ENCODE measurements at places on chromosomes 1 and 21.

DNA sequence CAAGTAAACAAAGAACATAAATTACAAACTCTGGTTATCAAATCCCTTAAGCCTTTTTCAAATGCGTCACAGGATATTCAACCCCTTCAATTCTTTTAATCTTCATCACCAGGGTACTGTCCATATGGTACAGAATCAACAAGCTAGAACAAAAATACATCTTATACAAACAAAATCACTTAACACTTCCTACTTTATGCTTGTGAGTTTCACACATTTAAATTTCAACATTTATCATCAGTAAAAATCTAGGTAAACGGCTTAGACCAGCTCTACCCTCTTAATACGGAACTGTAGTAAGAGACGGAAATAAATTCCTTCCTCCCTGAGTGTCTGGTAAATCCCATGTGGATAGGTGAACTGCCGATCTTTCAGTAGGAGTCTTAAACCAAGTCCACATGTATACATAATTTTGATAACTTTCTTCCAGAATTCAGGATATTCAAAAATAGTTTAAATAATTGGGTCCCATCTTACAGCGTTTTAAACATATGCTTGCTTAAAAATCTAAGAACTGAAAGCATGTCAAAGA, 1.0 kb downstream of the CCDC181 start:
- peak; percentile 72 for DNase-seq

DNA sequence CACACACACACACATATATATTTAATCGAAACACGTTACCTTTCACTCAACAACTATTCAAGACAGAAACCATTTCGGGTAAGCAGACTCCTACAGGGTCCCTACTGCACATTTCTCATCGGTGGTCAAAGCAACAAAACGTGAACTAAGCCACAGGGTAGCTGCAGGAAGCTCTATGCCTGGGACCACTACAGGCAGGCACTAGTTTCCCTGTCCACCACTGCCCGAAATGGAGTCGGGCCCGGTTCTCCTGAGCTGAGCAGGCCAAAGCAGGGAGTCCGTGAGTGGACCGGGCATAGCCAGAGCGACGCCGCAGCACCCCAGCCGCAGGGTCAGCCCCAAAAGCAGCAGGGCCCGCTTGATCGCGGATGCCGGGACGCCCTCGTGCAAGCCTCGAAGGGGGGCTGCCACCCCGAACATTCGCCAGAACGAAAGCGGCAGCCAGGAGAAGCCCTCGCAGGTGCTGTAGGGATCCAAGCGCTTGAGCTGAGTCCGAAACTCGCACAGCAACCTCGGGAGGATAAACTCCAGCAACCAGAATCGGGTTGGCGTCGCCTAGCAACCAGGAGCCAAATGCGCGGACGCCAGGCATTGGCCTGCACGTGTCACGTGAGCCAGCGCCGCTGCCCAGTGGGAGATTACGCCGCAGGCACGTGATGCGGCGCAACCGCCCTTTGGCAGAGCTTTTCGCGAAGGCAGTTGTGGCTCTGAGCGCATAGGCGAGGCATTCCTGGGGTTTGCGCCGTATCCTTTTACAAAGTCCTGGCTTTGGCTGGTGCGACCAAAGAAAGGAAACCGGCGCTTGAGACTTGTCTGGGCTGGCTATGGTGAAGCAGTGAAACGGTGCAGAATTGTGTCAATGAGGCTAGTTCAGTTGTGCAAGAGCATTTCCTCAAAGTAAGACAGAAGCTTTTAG, 13.9 kb upstream of the DDI2 start:
- peak; percentile 100 for DNase-seq

DNA sequence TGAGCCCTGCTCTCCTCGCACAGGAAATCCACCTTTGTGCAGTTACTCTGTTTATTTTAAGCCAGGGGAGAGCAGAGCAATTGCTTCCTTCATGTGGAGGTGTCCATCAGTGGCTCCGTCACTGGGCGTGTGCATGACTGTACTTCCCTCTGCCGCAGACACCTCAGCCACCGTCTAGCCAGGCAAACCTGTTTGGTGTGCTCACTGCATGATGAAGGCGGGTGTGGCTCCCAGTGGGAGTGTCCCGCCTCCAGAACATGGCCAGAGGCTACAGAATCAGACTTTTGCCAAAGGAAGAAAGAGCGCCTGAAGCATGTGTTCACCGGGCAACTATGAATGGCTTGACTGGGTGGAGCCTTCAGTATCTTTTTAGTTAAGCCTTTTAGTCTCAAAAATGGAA, 26.1 kb upstream of the LAMC2 start:
- peak; percentile 98 for DNase-seq

GRCh38 chr1:84693785-84694184, 3.5 kb upstream of the SSX2IP start:
- DNase-seq, result no peak

DNA sequence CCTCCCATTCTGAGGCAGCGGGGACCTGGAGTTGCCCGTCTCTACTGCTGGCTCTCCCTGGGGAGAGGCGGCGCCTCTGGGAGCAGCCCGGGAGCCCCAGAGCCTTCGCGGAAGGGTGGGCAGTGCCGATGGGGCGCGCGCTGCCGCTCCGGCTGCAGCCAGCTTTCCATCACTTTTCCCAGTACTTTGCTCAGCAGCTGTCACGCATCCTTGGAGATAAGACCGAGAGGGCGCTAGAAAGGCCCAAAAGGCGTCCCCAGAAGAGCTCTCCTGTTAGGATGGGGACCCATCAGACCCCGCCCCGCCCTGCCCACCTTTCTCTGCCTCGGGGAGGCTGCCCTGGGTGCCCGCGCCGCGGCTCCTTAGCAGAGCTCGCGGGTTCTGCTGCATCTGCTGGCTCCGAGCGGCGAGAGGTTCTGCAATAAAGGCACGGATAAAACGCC, 534 bp downstream of the KCNH1 start:
- DNase-seq, result peak; percentile 74

DNA sequence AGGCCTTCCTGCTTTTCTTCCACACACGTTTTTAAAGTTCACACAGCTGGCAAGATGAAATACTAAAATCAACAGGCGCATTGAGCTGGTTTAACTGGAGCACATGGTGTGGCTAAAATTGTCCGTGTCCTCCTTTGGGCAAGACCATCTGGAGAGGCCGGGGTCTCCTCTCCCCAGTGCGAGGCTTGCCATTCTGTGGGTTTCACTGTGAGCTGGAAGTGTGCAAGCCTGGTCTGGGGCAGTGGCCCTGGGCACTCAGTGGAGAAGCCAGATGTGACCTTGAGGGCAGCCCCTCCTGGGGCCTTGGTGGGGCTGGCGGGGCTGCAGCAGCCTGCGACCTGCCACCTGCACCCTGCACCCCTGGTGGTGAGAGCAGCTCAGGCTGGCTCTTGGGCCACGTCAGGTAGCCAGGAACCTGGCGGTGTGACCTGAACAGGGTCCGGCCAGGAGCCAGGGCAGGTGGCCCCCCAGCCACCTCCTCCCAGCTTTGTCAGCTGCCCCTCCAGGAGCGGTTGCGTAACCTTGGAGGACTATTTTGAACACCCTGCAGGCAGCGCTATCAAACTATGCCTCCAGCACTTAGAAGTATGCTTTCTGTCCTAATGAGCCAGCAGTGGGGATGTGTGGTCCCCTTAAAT, 52.4 kb downstream of the SLC37A1 start:
- DNase-seq, result no peak

- DNase-seq, result peak; percentile 62
These were observed 1.0 kb downstream of the GALNT2 start for GRCh38 chr1:230067871-230068620.

DNA sequence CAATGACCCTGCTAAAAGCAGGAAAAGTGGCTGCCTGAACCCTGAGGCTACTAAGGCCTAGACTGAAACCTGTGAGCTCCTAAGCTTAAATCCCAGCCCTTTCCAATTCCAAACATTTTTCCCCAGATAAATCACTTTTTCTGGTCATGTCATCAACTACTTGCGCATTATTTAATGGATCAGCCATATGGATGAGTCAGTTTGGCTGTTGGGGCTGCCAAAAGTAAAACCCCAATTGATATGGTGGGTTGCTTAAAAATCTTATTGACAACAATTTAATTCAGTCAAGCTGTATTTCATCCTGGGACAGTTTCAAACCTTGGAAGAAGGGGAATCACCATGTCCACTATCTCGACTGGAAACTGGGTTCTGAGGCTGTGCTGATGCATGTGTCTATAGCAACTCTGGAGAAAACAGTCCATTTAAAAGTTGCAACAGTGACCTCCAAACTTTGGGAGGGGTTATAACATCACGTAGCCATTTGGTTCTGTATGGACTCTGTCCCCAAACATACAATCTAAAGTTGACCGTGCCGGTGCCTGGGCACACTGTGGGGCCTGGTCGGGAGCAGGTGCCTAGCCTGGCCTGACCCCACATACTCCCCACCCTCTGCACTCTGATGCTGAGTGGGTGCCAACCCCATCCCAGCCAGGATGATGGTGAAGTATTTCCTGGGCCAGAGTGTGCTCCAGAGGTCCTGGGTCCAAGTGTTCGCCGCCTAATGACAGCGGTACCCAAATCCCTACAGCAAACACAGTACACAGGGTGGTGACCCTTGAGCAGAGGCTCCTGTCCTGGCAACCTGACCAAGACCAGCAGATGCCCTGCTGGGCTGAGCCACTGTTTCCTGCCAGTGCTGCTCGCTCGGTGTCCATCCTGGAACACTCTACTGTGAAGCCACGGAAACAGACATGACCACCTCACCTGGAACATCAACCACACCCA, 46.5 kb upstream of the LRRC52 start:
- DNase-seq, result no peak

- no peak for DNase-seq
These were observed 90.4 kb downstream of the SLC45A1 start for GRCh38 chr1:8408151-8408839.

DNA sequence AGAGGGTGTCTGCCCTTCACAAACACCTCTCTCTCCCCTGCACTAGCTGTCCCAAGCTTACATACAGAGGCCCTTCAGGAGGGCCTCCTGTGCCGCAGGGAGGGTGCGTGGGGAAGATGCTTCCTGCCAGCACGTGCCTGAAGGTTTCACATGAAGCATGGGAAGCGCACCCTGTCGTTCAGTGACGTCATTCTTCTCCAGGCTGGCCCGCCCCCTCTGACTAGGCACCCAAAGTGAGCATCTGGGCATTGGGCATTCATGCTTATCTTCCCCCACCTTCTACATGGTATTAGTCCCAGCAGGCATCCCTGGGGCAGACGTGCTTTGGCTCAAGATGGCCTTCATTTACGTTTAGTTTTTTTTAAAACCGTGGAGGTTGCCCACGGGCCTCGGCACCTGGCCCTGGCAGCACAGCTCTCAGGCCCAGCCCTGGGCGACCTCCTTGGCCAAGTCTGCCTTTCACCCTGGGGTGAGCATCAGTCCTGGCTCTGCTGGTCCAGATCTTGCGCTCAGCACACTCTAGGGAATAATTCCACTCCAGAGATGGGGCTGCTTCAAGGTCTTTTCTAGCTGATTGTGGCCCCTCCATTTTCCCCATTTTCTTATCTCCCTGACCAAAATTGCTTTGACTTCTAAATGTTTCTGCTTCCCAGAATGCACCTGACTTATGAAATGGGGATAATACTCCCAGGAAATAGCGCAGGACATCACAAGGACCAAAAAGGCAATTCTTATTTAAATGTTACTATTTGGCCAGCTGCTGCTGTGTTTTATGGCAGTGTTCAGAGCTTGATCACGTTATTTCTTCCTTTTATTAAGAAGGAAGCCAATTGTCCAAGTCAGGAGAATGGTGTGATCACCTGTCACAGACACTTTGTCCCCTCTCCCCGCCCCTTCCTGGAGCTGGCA, 6.1 kb downstream of the NPPA start:
- DNase-seq, result no peak

DNA sequence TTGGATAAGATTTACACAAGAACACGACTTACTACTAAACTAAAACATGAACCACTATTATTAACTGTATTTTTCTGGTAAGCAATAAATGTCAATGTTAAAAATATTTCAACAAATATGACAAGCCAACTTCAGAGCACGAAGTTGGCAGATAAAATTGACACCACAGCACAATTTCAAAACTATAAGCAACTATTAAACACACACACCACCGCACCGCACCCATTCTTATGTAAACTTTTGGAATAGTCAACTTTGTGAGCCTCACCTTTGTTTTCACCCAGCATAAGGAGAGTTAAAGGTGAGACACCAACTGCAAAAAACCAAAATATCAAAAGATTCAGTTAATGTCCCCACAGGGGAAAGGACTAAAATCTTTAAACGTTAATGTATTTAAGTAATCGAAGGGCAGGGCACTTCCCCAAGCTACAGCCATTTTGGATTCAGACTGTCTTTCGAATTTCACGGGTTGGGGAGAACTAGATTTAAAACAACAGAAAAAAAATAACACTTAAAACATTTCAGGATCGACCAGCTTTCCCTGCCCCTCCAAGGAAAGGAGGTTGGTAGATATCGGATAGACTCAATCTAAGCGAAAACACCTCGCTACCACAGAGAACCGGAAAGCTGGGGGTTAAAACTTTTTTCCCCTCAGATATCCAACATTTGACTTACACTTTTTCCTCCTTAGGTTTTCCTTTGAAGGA, 872 bp downstream of the GPBP1L1 start:
- DNase-seq, result peak; percentile 41

- no peak for DNase-seq
These were observed 182.0 kb upstream of the C21orf91 start for GRCh38 chr21:18000981-18001686.

GRCh38 chr1:201645956-201646355, 107.0 kb downstream of the NAV1 start:
- DNase-seq, result no peak

DNA sequence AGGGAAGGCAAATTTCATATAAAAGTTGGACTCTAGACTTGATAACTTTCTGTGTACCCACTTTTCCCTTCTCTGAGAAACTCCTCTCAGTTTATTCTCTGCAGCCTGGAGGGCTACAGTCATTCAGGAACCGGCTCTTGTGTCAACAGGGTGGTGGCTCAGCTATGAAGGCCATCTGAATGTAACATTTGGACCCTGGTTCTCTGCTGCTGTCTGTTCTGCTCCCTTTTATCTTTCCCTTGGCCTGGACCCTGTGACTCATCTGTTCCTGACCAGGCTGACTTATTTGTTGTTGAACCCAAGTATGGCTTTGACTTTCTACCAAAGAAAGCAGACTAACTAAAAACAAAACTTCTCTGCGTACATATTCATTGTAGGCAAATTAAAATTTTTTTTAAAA, 75.4 kb downstream of the CENPF start:
- DNase-seq, result peak; percentile 63

GRCh38 chr1:25590096-25590824, 26.3 kb upstream of the MAN1C1 start:
- peak; percentile 35 for DNase-seq

- no peak for DNase-seq
These were observed 117.9 kb upstream of the ADAR start for GRCh38 chr1:154725865-154726264.

- no peak for DNase-seq
These were observed 5.4 kb upstream of the SAMD11 start for GRCh38 chr1:918353-918752.

DNA sequence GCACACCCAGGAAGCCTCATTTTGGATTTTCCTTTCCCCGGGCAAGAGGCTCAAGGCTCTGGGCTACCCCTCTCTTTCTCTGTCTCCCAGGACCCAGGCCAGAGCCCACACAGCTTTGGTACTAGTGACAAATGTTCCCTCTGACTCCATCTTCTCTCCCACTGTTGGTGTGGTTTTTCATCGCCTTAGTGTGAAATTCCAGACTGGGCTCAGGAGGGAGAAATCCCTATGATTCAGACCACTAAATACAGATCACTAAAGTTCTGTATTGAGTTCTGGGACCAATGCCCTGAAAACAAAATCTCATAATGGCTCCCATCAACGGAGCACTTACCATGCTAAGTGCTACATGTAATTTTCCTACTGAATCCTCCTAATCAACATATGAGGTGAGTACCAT, 26.1 kb downstream of the IQGAP3 start:
- no peak for DNase-seq

- DNase-seq, result no peak
These were observed 2.6 kb upstream of the ZNF436 start for GRCh38 chr1:23371987-23372880.

Measured in DMS53 (cell line).